ENCODE measurements at places on chromosomes 12 and 14.
A peak's percentile ranks its signal among the peaks of the same experiment; 100 is the strongest.

- no peak for DNase-seq
These were observed 101.0 kb downstream of the SCN8A start for GRCh38 chr12:51692016-51692415.

- no peak for DNase-seq
These were observed 5.2 kb downstream of the INHBC start for GRCh38 chr12:57439762-57440266.

DNA sequence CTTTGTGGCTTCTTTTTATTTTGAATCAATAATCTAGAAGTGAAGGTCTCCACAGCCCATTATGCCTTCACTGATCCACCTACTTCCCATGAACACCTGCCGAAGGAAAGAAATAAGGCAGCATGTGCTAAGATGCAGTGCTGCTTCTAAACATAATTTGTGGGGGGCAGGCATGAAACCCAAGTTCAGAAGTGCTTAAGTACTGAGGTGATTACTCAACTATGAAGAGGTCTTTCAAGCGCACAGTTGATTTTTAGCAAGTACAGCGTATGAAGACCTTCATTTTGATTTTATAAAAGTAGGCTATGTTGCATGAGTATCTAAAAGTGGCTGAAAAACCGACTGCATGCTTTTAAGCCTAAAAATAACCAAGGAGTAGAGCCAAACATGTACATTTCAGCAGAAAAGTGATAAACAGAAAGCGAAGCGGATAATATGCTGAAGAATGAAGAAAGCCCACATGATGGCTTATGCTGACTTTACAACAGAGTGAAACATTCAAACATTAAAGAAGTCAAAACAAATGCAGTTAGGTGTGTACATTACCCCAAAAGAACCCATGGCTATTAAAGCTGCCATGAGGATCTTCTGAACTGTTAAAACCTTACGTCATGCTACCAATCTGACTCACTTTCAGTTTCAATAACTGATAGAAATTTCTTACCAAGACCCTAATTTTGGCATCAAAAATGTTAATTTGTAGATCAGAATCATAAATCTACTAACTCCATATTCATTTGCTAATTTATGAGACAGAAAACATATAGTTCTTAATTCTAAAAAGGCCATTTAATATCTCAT, 29.3 kb downstream of the KICS2 start:
- DNase-seq, result no peak

- DNase-seq, result no peak
These were observed 36.6 kb downstream of the WDR89 start for GRCh38 chr14:63605041-63605532.

DNA sequence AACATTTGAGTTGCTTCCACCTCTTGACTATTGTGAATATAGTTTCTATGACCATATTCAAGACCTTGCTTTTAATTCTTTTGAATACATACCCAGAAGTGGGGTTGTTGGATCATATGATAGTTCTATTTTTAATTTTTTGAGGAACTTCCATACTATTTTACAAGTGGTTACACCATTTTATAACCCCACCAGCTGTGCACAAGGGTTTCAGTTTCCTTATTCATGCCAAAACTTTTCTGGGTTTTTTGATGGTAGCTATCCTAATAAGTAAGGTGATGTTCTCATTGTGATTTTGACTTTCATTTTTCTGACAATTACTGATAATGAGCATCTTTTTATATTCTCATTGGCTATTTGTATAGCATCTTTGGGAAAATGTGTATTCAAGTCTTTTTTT, 109.4 kb upstream of the GARIN2 start:
- no peak for DNase-seq

DNA sequence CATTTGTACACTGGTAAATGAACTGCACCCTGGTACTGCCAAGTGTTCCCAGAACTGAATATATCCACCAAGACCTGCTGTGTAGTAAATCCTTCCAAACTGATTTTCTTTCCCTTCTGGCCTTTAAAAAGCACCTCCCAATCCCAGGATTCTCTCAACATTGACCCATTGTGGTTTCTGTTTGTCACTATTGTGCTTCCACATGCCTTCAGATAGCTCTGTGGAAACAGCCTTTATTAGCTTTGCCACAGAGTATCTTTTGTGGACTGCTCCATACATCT, 949 bp upstream of the KIF21A start:
- no peak for DNase-seq

- peak; percentile 36 for DNase-seq
These were observed 89.6 kb downstream of the TTC7B start for GRCh38 chr14:90726656-90727055.

DNA sequence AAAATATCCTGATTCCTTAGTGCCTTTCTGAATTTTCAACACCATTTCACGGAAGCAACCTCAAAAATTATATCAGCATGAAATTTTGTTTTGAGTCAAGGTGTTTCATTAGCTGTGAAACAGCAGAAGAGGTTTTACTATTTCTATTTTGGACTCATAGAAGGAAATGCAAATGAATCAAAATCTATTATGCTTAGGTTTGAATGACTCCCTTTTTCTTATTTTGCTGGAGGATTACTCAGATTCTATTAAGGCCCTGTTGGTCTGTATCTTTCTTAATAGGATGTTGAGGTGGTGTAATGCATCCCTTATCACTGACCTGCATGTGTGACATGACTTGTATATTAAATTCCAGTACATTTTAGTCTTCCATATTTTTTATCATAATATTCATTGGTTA, 165.8 kb downstream of the TMTC2 start:
- no peak for DNase-seq

- no peak for DNase-seq
These were observed 17.3 kb downstream of the MAP3K9 start for GRCh38 chr14:70791971-70792370.

DNA sequence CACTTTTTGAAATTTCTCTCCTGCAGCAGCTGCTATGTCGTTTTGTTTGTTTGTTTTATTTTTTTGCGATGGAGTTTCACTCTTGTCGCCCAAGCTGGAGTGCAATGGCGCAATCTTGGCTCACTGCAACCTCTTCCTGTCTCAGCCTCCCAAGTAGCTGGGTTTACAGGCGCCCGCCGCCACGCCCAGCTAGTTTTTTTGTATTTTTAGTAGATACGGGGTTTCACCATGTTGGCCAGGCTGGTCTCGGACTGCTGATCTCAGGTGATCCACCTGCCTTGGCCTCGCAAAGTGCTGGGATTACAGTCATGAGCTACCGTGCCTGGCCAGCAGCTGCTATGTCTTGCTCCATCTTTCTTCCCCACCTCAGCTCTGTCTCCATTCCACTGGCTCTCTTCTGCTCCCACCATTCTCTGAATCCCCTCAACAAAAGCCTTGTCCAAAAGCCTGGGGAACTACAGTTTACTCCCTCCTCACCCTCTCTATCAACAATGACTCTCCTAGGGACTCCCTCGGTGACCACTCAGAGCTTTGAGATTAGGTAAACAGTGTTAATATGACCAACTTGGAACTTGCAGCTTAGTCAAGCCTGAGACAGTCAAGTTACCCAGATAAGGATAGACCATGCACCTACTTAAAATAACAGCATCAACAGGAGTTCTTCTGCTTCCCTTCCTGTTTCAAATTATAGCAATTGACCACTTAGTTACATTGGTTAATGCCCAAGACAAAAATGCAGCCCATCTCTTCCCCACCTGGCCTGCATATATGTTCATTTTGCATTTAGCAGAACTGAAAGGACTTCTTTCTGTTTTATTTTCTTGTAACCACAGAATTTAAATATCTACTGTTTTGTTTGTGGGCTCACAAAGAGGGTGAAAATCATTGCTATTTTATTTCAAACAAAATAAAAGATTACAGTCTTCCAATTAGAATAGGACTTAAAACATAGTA, 189.0 kb upstream of the AMIGO2 start:
- DNase-seq, result no peak

DNA sequence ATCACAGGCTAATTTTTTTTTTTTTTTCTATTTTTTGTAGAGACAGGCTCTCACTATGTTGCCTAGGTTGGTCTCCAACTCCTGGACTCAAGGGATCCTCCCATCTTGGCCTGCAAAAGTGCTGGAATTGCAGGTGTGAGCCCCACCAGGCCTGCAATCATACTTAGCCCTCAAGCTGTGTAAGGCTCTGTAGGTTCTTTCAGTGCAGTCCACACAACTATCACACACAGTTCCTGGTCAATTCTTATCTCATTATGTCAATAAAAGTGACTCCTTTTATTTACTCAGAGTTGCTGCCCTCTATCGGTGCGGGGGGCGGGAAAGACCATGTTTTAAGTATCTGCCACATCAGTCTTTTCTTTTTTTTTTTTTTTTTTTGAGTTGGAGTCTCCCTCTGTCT, 29.0 kb downstream of the SLC2A3 start:
- peak; percentile 43 for DNase-seq

DNA sequence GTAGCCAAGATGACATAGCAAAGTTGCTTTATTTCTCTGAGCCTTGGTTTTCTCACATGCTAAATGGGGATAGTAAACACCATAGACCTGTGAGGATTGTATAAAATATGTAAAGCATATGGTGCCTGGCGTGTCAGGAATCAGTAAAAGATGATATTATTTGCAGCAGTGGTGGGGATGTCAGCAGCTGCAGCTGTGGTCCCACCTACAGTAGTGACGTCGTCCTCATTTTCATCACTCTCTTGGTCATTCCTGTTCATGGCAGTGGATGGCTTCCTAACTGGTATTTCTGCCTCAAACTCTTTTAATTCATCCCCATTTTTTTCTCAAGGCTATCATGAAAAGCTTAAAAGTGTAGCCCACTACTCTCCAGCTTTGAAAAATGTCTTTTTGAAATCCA, 12.1 kb downstream of the BMAL2 start:
- DNase-seq, result no peak

GRCh38 chr12:23945249-23945648, 4.2 kb downstream of the SOX5 start:
- DNase-seq, result no peak

DNA sequence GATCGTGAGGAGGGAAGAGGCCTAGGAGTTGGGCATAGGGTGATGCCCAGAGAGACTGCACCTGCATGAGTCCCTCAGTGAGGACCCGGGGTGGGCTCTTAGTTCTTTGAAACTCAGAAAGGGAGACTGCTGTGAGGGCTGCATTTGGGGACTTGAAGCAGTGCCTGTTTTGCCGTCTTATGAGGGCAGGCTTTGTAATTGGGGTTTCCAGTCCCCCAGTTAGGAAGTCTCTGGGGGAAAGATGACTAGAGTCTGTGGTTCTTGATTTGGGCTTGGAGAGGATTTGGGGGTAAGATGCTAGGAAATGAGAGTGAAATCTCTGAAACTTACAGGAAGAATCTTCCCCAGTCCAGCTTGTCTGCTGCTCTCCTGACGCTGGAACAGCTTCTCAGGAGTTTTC, 99.6 kb downstream of the ARF6 start:
- no peak for DNase-seq

GRCh38 chr12:64525461-64526160, 73.7 kb downstream of the TBK1 start:
- no peak for DNase-seq

- no peak for DNase-seq
These were observed 32.3 kb upstream of the EIF5 start for GRCh38 chr14:103301512-103302354.

- DNase-seq, result peak; percentile 56
These were observed at the start of gene SSPN for GRCh38 chr12:26195250-26195640. TSS of gene SSPN (plus strand) at chr12:26195573. CDS start at chr12:26195673, 100 bp downstream.

GRCh38 chr12:109612003-109612402, 38.4 kb downstream of the MVK start:
- DNase-seq, result no peak

DNA sequence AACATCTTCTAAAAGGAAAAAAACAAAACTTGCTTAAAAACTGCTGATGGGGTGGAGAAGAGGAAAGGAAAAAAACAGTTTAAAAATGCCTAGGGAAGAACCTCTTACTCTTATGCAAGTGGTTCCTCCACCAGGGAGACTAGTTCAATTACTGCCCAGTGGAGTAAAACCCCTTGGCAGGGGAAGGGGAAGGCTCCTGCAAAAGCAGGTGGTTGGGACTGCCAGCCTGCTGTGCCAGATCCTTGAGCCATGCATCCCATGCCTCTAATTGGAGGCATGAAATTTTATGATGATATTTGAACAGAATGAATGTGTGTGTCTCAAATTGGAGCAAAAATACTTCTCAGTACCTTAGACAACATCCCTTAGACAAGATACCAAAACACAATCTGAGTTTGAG, 118.8 kb downstream of the FSCB start:
- no peak for DNase-seq

DNA sequence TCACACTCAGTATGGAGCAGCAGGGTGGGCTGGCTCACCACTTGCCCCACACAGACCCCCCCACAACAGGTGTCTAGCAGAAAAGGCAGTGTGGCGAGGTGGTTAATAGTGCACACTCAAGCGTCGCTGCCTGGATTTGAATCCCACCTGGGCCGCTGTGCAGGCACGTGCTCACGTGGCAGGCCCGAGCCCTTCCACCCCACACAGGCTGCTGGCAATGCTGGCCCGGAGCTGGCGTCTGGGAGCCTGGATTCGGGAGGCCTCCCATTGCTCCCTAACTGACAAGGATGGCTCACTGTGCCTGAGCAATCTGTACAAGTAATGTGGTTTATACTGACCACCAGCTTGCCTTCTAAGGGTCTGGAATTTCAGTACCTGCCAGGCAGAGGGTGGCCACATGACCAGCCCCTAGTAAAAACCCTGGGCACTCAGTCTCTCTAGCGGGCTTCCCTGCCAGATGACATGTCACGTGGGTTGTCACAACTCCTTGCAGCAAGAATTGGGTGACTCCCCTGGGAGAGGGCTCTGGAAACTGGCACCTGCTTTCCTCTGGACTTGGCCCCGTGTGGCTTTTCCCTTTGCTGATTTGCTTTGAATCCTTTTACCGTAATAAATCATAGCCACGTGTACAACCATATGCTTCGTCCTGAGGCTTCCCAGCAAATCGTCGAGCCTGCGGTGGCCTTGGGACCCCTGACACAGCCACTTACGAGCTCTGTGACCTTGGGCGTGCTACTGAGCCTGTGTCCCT, 72.8 kb downstream of the SCARB1 start:
- DNase-seq, result no peak

DNA sequence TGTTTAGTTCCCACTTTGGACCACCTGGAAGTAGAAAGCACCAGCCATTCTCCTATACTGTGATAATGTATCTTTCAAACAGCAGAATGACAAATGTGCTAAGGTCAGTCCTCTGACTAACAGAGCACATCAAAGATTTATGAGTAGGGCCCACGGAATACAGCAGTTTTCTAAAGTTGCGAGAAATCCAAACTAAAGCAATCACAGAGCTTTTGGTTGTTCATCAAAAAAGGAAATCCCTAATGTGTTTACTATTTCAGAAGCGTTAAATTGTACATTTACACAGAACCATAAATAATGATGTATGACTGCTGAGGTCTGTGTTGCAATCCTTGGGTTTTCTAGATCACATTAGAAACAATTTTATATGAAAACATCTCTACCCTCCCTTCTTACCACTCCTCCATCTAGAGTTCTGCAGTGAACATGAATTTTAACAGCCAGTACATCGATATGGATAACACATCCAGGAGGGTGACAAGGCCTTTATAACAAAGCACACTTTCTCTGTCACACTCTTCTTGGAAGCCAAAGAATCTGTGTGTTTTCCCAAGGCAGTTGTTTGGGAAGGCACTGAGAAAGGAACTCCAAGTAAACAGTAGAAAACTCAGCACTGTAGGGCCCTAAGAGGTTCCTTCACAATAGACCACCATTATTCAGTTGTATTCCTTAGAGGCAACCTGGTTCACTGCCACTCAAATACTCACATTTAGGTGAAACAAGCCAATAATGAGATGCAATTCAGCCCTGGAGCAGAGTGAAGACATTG, 7.3 kb downstream of the KITLG start:
- no peak for DNase-seq
